ENCODE measurements at places on chromosomes 4 and X.

GRCh38 chr4:74953647-74954046 is 20.7 kb downstream of the PARM1 start:
- no peak for DNase-seq

- DNase-seq, result no peak
These were observed 1826.0 kb downstream of the STIM2 start for GRCh38 chr4:28686618-28687017.

- DNase-seq, result no peak
These were observed 26.3 kb downstream of the FLNA start for GRCh38 chrX:154348114-154348531.

DNA sequence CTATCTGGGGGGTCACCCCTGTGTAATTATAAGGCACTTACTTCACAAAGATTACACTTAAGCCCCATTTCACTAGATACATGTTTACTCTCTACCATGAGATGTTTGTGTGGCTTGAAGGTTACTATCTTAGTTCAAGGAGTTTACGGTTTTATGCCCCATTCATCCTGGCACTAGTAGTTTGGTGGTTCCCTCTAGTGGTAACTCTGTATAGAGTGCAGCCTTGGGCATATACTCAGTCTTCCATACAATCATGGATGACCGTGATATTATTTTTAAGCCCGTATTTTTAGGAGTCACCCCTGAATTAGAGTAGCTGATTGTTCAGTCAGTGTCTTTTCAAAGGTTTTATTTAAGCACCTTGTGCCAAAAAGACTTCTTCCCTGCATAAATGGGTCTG is 109.9 kb upstream of the FAM47C start:
- no peak for DNase-seq

GRCh38 chrX:111555406-111555958 is 44.0 kb downstream of the SERTM2 start:
- no peak for DNase-seq
